NCI-H2081 treated with DMSO at 0.1 percent for 48 hours (cell line): ENCODE measurements at places on chromosomes 2 and 18.

GRCh38 chr2:134231301-134231964, 22.4 kb upstream of the MGAT5 start:
- DNase-seq, result no peak

DNA sequence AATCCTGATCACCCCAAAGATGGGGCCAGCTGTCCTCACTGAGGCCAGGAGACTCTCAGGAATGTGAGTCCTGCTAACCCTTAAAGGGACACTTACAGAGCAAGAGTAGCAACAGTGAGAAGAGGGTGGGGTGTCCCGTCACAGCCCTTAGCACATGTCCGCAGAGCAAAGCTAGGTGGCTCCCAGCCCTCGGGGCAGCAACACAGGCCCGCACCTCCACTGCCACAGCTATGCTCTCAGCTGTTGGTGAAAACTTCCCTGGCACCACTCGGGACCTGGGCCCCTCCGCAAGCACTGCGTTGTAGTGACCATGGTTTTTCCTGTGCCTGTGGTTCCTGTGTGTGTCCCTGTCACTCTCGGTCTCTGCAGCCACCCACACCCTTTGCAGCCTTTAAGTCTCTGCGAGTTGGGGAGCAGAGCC, 76.4 kb upstream of the UXS1 start:
- DNase-seq, result no peak

DNA sequence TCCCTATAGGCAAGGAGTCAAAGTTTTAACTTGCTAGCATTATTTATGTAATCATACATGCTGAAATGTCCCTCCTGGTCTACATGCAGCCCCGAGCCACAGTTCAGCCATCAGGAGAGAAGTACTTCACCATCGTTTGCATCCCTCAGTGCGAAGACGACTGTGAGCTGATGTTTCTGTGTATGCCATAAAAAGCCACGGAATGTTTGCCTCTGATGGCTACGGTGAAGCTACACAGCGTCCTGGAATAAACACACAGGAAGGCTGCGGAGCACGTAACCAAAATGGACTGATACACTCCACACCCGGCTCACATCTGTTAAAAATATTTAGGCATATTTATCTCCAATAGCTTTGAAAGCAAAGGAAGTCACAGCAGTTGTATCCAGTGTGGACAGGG, 4.3 kb upstream of the SALL3 start:
- no peak for DNase-seq

DNA sequence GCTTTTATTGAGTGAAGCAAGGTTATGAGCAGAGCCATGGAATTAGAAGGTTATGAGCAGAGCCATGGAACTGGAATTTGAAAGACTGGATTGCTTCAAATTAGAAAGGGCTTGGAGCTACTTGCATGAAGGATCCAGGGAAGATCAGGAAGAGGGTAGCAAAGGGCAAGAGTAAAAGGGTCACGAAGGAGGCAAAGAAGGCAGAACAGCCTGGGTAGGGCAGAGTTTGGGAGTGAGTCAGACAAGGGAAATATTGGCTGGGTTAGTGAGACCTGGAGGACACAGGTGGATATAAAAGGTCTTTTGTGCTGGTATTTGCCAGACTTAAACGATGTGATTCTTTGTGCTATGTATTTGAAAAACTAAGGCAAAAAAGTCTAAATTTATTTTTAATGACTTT, 65.0 kb downstream of the SEMA4F start:
- DNase-seq, result no peak
